ENCODE measurements at places on chromosomes 7 and 10.

- DNase-seq = no peak
Measured at GRCh38 chr10:17805921-17806577, 3.1 kb upstream of the MRC1 start.

DNA sequence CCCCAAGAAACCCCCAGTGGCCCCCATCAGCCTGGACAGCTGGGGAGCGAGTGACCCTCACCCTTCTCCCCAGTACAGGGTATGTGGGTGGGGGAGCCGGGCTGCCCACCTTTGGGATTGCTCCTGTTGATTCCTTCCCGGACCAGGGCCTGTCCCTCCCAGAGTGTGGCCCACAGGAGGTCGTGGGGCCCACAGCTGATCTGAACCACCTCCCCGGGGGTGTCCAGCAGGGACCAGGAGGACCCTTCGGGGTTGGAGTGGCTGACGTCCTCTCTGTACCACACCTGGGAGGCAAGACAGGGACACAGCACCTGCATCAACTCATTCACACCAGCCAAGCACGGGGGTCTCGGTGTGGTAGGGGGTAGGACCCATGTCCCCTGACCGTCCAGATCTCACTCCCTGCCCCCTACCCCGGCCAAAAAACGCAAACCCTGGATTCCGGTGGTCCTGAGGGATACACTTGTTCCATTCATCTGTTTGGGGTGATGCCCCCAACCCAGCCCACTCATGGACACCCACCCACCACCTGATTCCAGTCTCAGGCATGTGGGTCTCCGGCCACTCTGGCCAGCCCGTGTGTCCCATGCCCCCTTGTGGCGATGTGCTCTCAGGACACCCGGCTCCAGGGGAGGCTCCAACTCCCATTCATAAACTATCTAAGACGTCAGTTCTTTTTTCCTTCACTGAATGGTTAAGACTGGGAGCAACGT is 10.9 kb downstream of the TECPR1 start:
- DNase-seq = no peak

DNA sequence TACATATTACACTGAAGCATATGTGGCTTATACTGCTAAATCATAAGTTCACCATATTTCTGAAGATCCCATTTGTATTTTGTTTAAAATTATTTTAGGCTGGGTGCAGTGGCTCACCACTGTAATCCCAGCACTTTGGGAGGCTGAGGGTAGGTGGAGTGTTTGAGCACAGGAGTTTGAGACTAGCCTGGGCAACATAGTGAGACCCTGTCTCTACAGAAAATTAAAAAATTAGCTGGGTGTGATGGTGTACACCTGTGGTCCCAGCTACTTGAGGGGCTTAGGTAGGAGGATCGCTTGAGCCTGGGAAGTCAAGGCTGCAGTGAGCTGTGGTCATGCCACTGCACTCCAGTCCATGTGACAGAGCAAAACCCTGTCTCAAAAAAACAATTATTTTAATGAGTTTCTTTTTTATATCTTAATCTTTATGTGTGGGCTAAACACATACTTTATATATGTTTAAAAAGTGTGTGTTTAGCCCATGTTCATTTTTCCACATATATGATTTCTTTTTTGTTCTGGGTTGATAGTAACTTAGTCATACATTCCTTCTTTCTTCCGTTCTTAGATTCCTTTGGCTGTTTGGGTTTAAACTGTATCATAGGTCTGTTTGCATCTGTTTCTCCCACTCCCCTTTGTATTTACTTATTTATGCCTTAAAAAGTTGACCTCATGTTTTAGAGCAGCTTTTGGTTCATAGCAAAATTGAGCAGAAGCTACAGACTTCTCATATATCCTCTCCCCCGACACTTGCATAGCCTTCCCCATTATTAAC is 33.5 kb downstream of the RSBN1L start:
- DNase-seq = no peak

- no peak for DNase-seq
Measured at GRCh38 chr7:460374-461116, 59.1 kb downstream of the PDGFA start.

DNA sequence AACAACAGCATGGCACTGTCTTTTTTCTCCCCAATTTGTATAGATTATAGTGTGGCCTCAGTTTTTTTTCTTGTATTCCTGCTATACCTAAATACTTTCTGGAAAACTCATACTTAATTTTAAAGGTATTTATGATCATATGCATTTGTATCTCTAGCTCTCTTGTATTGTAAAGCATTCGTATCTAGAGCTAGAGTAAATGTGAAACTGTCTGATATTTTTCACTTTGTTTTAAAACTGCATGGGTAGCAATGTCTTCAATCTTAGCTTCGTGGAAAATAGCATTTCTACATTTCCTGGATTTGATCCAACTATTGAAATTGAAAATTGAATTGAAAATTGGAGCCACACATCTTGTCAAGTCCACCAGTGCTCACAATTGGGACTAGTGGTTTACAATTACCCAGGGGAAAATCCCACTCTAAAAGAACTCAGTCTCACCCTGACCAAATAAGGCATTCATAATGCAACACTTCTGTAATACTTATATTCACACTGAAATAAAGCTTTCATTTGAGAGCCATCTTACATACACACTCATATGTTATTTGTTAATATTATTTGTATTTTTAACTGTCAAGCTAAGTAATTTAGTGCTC is 51.3 kb upstream of the KLF6 start:
- DNase-seq = no peak

All from non-pigmented ciliary epithelial cell (primary cell).